ENCODE measurements at places on chromosomes 7 and 10.

- H3K4me1 ChIP-seq = no peaks in the 10 kb centered on the region
- no peaks in the 10 kb centered on the region for H3K27me3 ChIP-seq
Measured at GRCh38 chr7:36626111-36626510, 98.2 kb downstream of the AOAH start.

DNA sequence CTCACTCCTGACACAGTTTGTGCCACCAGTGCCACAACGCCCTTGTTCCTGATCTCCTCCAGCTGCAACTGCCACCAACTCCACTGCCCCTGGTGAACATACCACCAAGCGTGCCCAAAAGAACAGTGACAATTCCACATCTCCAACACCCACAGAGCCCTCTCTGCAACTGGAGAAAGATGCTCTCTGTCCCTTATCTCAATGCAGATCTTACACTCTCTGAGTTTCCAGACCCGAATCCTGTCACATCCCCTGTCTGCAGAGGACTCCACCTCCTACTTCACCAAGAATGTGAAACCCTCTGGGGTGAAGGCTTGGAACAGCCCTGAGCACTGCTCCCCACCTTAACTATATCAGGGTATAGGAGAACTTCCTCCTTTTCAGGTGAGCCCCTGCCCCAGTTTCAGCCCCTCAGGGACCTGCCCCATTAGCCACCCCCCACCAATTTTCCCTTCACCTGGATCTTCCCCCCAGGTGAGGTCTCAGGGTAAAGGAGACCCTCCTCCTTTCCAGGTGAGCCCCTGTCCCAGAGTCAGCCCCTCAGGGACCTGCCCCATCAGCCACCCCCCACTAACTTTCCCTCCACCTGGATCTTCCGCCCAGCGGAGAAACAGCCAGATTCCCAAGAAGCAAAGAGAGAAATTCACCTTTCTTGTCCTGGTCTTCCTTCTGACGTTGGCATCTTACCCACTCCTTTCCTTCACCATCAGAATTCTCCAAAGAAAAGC lies 55.0 kb downstream of the CPXM2 start:
- H3K4me1 ChIP-seq = no peaks in the 10 kb centered on the region
- no peaks in the 10 kb centered on the region for H3K27me3 ChIP-seq
- no peaks in the 10 kb centered on the region for H3K36me3 ChIP-seq
- H3K4me3 ChIP-seq = no peak overlapping the region

GRCh38 chr7:152543799-152544198 lies 108.0 kb upstream of the KMT2C start:
- H3K27me3 ChIP-seq = no peaks in the 10 kb centered on the region
- H3K36me3 ChIP-seq = no peaks in the 10 kb centered on the region
- no peak for DNase-seq
- no peak overlapping the region for H3K4me3 ChIP-seq

DNA sequence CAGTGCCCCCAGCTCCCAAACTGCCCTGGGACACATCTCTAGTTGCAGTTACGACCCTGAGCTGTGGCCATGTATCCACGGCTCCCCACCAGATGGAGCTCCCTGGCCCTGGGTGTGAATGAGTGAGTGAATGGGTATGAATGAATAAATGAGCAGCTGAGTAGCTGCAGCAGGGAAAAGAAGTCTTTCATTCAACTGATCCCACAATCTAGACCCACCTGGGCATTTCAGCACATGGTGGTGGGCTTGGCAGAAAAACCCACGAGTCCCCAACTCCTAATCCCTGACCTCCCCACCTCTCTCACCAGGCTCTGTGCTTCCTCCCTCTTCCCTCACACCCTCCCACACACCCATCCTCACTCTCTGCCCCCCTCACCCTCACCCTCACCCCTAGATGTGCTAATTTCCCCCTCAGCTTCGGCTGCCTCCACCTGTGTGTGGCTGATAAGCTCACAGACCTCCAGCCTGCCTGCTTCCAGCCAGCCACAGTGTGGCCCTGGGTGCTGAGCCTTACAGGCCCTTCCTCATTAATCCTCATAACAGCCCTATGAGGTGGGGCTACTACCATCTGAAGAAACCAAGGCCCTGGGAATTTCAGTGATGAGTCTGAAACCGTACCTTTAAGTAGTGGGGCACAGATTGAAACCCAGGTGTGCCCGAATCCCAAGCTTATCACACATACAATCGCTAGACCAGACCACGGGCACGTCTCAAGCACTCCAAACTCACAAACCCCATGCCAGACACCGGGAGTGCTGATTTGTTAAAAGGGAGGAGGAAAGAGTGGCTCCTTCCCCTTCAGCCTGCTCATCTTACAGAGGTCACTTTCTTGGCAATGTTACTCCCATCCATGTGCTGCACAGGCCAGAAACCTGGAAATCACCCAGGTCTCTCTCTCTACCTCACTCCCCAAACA lies 2.2 kb upstream of the ATP6V1F start:
- peak; percentile 55 for DNase-seq
- H3K36me3 ChIP-seq = no peaks in the 10 kb centered on the region
- no peak overlapping the region for H3K4me3 ChIP-seq
- H3K4me1 ChIP-seq = peaks cover 12% of the 10 kb centered on the region

DNA sequence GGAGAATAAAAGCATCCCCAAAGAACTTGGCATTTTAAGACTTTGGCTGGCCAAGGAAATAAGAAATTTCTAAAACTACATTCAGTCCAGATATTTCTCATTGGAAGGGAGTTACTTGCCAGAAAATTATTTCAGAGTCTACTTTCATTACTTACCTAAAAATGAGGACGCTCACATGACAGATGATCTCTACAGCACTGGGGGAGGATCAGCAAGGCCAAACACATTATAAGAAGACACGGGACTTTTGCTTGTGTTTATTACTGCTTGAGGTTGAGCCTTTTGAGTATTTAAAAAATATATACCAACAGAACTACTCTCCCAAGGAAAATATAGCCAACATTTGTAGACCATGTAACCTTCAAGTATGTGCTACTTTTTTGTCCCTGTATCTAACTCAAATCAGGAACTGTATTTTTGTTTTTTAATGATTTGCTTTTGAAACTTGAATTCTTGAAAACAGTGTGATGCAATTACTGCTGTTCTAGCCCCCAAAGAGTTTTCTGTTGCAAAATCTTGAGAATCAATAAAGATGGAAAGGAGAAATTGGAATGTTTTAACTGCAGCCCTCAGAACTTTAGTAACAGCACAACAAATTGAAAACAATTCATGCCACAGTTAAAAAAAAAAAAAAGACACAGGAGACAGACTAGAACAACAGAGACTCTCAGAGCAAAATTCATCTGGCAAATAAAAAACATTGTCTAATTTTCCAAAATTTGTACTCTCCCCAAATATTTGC lies 128.1 kb downstream of the ZNF438 start:
- H3K27me3 ChIP-seq = no peaks in the 10 kb centered on the region
- H3K4me1 ChIP-seq = no peaks in the 10 kb centered on the region

- no peak overlapping the region for H3K4me3 ChIP-seq
- DNase-seq = no peak
- no peak overlapping the region for H3K27ac ChIP-seq
- H3K4me1 ChIP-seq = no peaks in the 10 kb centered on the region
Measured at GRCh38 chr7:69032848-69033247, 565.4 kb upstream of the AUTS2 start.
